ENCODE measurements at places on chromosomes 7 and 10.

- DNase-seq = no peak
Measured at GRCh38 chr7:107387573-107388219, 82.2 kb upstream of the GPR22 start.

DNA sequence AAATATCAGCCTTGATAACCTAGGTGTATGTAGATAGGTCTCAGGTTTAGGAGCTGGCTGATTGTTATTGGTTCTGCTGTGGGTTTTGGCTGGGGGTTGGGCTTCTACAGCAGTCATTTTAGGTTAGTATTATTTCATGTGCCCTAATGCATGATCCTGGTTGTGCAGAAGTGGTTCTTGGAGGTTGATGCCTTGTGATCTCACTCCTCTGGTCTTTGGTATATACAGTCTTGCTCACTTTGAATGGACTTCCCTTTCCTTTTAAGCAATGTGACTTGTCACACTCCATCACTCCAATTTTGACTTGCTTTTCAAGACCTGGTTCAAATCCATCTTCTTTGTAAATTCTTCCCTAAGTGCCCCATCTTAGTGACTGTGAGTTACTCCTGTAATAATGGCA, 188.9 kb downstream of the LRMDA start:
- DNase-seq = no peak

DNA sequence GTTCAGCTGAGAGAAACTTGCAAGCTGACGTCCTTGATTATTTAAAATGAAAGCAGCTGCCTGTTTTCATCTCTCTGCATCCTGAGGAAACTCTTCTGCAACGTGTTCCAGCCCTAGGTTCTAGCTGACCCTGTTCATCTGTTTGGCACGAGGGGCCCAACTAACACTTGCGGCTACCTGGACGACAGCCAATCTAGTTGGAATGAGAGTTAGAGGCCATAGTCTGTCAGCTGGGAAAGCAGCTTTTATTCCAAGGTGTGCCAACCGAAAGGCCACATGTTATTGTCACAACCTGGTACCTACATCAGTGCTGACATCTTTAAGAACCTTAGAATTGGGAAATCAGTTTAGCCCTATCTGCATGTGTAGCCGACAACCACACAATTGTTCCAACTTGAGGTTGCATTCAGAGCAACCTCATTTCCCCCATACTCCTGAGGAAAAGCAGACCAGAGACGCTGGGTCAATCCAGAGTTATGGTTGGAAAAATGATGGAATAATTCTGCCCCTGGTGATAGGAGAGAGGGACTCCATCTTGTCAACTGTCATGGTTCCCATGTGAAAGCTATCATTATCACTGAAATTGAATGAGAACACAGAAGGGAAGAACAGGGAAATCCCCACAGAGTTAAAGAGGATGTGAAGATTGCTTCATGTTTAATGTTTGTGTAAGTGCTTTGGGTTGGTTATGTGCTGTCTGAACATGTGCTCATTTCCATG, 121.6 kb downstream of the EGFR start:
- DNase-seq = no peak

GRCh38 chr7:155759740-155760430, 52.4 kb downstream of the SHH start:
- DNase-seq = no peak

DNA sequence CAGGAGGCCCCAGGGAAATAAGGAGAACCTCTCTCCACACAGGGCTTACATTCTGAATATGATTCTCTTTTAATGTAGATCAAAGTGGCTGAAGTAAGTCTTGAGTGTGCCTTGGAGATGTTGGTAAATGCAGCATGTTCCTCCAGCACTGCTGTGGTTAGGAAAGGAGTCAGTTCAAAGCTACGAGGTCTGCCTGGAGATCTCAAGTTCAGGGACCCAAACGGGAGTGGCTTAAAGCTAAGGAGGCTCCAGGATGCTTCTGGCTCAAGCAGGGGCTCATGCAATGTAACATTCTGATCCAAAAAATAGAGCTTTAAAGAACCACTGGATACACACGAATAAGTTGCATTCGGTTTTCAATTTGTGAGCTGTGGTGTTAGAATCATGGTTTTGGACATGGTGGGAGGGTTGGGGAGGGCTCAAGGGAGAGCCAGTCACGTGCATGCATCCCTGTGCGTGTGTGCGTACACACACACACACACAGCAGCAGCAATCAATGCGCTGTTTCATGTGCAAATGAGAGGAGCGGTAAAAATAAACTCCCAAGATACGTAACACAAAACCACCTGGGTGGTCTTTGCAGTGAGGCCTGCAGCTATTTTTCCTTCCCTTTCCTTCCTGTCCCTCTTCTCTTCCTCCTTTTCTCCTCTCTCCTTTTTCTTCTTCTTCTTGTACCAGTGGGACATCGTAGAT, 70.5 kb downstream of the AOAH start:
- no peak for DNase-seq

DNA sequence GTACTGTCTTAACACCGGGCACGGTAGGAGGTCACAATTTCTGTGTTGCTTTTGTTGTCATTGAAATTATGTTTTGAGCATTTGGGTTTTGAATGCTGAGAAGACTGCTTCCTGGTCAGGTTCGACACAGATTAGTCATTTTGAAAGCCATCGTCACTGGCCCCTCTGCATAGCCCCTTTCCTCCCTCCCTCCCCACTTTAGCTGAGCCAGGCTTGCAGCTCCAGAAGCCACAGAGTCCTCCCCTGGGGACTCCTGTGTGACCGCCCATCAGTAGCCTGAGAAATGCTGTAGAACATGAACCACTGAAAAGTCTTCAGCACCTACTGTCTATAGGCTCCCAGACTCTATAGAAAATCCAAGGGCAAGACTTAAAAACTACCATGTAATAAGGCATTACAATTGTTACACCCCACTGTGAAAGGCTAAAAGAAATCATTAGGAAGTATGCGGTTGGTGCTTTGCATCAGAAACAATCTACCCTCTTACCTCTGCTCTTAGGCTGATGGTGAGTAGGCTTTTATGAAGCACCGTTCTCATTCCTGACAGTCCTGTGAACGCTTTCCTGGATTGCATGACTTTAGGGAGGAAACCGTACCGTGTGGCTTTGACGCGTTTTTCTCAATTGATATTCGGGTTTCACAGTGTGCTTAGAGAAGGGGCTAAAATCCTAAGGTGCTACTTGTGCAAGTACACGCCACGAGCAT, 24.8 kb downstream of the JCAD start:
- DNase-seq = no peak

- DNase-seq = no peak
Measured at GRCh38 chr10:132470410-132471124, 67.0 kb upstream of the INPP5A start.

- DNase-seq = no peak
Measured at GRCh38 chr10:114925587-114926586, 12.1 kb upstream of the TRUB1 start.

GRCh38 chr10:132876993-132877431, 65.4 kb downstream of the CFAP46 start:
- no peak for DNase-seq

DNA sequence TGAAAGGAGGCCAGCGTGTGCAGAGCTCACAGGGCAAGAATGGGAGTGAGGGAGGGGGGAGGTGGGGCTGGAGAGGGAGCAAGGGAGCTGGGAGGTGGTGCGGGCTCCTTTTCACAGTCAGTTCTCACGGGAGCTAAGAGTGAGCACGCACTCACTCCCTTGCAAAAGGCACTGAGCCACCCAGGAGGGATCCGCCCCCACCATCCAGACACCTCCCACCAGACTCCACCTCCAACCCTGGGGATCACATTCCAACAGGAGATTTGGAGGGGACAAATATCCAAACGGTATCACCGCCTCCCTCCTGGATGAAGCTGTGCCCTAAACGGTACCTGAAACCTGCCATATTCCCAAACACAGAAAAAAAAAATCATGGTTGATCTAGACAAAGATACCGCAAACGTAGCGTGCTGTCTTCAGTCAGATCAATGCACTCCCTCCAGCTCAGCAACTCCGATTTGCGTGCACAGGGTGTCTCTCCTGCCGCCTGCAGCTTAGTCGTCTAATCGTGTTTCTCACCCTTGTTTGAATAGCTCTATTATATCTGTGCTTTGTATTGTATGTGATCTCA, 20.3 kb upstream of the PRKAG2 start:
- no peak for DNase-seq

GRCh38 chr7:19665399-19666008, 43.3 kb downstream of the POLR1F start:
- DNase-seq = no peak

GRCh38 chr7:98978672-98979071, 100.3 kb downstream of the TRRAP start:
- DNase-seq = no peak

- no peak for DNase-seq
Measured at GRCh38 chr7:76091506-76091905, 43.6 kb downstream of the MDH2 start.

GRCh38 chr7:42406358-42406757, 169.3 kb upstream of the GLI3 start:
- DNase-seq = no peak

- DNase-seq = no peak
Measured at GRCh38 chr10:6996431-6996830, 414.4 kb downstream of the SFMBT2 start.

DNA sequence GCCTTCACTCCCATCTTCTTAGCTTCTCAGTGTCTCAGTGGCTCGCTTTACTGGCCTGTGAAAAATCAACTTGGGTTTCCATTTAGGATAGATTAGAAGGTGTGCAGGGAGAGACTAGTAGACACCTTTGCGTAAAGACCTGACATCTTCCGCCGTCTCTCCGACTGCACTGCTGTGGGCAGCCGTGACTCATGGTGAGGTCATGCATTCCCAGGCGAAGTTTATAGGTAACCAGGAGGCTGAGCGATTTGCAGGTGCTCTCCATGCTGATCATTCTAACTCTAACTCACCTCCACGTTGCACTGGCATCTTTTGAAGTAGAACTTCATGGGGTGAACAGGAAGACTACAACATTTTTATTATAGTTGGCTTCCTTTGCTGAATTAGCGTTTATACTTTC, 68.0 kb upstream of the ZNF438 start:
- DNase-seq = no peak

GRCh38 chr10:51422311-51423120, 276.9 kb downstream of the CSTF2T start:
- no peak for DNase-seq
